ENCODE measurements at places on chromosomes 6 and 20. TPM values are rescaled to one million over a fixed set of nuclear protein-coding genes. Genes with fewer than 3 reads are reported as not detected.

DNA sequence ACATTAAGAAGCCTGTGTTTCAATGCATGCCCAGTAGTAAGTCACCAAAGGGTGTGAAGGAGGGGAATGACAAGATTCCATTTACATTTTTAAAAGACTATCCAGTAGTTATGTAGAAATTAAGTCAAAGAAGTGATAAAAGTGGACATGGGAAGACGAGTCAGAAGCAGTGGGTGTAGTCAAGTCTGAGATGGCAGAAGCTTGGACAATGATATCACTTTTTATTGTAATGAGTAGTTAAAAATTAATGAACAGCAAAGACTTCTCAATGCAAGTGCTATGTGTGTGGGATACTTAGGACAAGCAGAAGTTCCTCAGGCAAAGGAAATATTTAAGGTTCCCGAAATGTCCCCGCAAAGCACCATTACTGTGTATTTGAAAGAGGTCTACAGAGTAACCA, 156.0 kb downstream of the DST start:
- DNase-seq: no peak

- no peak for DNase-seq
These were observed 85.3 kb upstream of the AKAP12 start for GRCh38 chr6:151154418-151154817.

- no peak for DNase-seq
These were observed 91.3 kb downstream of the PDE10A start for GRCh38 chr6:165571721-165572132.

GRCh38 chr6:34414999-34415858, 10.6 kb downstream of the RPS10 start:
- peak; percentile 73 for DNase-seq

DNA sequence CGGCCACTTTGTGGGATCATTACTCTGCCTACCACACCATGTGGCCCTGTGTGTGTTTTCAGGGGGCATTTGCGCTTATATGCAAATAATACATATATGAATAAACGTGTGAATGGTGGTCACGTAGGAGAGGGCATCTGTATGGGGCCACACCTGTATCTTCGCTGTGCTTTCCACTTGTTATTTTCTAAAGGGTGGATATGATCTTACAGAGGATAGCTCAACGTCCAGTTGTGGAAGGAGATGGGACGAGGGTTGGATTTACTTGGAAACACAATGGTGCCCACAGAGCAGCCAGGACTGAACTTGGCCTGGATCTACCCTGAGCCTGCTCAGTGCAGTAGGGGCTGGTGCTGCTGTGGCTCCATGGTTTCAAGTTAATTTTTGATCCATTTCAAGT, 93.3 kb downstream of the YTHDF1 start:
- DNase-seq: no peak

DNA sequence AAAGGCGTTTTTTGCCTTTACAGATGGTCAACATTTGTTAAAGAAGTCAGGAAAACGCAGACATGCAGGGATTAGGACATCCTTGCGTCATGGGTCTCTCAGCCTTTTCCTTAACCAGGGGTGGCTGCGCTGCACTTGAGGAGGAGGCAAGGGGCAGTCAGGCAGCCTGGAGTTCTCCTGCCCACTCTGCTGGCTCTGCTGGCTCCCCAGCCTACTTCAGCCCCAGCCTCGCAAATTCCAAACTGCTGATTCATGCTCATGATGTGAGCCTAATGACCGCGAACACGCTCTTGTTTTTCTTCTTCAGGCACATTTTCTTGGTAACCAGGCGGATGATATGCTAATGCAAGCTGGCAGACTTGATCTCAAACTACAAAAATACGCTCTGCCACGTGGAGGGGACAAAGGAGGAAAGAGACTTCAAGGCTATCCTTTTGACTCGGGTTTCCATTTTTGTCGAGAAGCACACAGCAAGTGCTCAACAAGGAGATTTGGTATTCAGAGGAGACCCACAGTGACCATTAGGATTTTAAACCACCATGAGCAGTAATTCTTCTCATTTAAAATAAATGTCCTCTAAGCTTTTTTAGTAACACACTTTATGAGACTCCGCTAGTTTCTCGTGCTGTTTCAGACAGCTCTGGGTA, 290.3 kb upstream of the STXBP5 start:
- peak; percentile 4 for DNase-seq

DNA sequence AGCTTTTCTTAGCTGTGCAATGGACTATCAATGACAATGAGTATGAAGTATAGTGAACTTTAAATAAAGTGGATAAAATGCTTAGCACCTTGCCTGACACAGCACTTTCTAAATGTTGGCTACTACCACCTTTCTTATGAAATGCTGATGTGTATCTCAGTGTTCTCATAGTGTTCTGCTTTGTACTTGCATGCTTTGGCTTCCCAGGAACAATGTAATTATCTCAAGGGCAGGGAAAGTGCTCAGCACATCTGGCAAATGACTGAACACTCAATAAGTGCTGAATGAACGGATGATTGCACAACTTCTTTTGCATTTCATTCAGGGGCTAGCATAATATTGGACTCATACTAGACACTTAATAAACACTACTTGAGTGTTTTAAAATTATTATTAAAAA, 28.2 kb upstream of the NOX3 start:
- DNase-seq: no peak

DNA sequence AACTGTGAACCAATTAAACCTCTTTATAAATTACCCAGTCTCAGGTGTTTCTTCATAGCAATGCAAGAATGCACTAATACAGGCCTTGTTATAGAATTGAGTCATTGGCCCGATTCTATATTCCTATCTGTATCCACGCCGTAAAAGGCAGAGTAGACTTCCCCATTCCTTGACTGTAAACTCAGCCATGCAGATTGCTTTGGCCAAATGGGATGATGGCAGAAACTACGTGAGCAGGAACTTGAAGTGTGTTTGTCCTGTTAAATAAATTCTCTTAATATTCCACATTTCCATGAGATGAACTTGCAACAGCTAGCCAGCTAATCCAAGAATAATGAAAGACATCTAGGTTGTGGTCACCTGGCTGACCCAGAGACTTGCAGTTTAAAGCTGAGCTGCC, 3.9 kb upstream of the SAYSD1 start:
- no peak for DNase-seq

- peak; percentile 55 for DNase-seq
These were observed 148.5 kb downstream of the PHACTR3 start for GRCh38 chr20:59752704-59753460.

GRCh38 chr6:14943116-14943515, 302.8 kb upstream of the JARID2 start:
- no peak for DNase-seq

- no peak for DNase-seq
These were observed 423.1 kb upstream of the RNF217 start for GRCh38 chr6:124539096-124539495.

GRCh38 chr20:58720890-58721289, 28.3 kb downstream of the NPEPL1 start:
- DNase-seq: no peak

DNA sequence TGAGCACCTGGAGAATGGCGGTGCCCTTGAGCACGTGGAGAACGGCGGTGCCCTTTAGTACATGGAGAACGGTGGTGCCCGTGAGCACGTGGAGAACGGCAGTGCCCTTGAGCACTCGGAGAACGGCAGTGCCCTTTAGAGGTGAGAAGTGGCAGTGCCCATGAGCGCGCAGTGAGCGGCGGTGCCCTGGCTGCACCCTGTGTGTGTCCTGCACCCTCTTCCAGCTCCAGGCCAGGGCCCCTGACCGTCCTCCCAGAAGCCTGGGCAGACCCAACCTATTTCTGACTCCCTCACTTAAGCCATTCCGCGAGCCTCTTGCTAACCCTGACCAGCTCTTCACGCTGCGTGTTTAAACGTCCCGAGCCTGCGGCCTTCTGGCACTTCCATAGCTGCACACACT, 151.3 kb downstream of the DLL1 start:
- DNase-seq: no peak

DNA sequence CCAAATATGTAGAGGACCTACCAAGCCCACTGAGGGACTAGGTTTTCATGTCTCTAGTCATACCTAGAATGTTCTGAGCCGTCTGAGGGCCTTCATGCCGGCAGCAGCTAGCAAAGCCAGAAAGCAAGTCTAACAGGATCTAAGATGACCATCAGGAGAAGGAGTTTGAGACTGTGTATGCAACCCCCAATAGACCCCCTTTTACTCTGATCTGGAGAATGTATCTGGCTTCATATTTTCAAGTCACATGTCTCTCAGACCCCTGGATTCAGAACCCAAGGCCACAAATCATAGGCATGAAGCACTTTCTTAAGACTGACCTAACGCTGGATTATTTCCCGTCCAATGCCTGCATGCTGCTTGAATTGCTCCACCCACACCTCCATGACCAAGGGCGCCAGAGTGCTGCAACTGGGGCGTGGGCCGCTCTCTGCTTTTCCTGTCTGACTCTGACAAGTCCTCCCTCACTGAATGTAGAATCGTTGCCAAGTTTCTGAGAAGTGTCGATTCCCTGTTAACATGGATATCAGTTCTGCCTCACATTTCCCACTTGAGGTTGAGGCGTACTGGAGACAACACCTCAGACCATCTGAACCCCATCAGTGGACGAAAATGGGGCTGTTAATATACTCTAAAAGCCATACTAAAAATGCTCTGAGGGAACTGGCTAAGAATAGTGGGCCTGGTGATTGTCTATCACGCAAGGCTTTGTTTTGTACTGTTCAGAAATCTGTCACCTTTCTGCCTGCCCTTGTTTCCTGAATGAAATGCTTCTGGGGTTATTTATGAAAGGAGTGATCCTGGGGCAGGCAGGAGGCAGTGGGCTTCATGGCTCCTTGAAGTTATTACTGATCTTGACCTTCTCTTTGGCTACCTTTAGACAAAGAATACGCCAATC, 23.9 kb upstream of the ASXL1 start:
- no peak for DNase-seq

DNA sequence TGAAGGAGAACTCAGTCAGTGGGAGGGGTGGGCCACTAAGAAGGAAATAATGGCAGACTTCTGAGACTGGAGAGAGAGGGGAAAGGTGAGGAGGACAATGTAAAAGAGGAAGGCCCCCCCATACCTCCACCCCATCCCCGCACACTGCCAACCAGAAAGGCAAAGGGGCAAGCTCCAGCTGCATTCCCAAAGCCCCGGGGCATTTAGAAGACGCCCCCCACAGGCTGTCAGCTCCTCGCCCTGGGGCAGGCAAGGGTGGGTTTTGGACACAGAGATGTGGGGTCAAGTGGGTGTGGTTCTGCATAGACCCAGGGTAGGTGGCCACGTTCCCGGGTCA, 20.8 kb upstream of the SLC22A7 start:
- no peak for DNase-seq

DNA sequence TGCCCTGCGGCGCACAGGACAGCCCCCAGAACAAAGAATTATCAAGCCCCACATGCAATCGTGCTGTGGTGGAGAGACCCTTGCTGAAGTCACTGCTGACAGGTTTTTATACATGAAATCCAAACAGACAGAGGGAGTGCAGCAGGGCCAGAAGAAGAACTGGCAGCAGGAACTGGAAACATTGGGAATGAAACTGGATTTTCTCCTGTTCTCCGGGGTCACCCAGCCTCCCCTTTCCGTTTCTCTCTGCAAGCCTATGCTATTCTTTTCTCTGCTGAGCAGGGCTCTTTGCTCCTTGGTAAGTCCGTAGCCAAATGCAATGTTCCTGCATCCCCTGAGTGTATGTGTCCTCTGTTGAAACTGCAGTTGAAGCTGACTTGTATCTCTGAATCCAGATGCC, 63.5 kb upstream of the QKI start:
- no peak for DNase-seq

DNA sequence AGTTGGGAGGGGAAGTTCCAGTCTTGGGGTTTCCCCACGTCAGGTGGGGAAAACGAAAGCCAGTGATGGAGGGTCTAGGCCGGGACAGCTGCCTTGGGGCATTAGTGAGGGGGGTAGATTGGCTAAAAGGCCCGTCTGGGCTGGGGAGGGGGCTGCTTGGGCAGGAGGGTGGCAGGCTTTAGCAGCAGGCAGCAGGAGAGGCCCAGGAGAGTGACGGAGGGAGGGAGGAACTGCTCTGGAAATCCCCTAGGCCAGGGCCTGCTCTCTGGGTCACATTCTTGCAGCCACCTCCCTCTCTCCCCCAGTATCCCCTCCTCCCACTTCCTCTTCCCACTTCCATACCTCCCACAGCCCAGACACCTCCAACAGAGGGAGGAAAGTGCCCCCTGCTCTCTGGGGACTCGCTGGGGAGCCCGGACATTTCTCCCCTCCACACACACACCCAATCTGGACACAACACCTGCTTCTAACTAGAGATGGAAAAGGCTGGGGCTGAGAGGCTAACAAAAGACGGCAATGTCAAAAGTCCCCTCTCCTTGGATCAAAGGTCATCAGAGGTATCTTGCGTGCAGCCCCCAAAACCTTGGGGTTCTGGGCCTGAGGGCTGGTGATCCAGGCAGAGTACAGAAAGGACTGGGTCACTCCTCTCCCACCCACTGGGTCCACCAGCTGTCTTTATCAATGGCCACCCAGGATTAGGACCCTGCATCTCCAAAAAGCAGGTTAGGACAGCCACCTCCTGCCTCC, 1.8 kb downstream of the NFKBIE start:
- no peak for DNase-seq

DNA sequence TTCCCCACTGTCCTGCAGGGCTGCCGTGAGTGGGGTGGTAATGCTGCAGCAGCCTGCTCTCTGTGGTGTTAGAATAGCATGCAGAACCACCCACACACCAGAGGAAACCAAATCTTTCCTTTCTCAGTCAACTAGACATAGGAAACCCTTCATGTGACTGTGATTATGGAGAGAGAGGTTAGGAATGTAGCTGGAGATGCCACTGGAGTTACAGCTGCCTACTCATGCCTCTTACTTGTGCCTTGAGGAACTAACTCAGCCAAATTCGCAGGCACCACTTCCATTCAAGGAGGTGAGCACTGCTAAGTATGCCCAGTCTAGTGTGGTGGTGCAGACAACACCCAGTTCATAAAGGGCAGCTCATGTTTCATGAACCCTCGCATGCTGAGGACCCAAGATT, 27.4 kb downstream of the MUC22 start:
- DNase-seq: no peak

DNA sequence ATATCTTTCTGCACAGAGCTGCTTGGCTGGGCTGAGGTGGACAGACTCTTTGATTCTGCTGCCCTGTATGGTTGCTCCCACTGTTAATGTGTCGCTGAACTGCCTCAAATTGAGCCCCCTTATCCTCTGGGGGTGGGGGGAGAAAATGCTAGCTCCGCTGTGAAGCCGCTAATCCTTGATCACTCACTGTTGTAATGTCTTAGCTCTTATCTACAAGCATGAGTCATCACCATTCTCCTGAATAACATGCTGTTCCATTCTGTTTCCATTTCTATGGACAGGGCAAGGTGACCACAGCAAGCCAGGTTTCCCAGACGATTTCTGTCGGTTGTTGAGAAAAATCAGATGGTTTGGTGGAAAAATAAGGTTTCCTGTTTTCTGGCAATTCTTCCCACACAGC, 218.4 kb upstream of the GGTLC1 start:
- DNase-seq: no peak

BPIFA1 gene
- not detected for total RNA-seq

ADGRG6 gene
- 25.6 TPM for total RNA-seq

ENPP5 gene
- 19.8 TPM for total RNA-seq

SOX18 gene
- total RNA-seq: 1.6 TPM

ERVFRD-1 gene
- not detected for total RNA-seq

BTBD9 gene
- total RNA-seq: 29.3 TPM

SLA2 gene
- 0.09 TPM for total RNA-seq

SYNDIG1 gene
- total RNA-seq: 12.4 TPM

ARMH2 gene
- total RNA-seq: not detected

PCSK2 gene
- 24.1 TPM for total RNA-seq

TRIM31 gene
- not detected for total RNA-seq

WFDC12 gene
- total RNA-seq: not detected

APOM gene
- 0.91 TPM for total RNA-seq
